Spleen (tissue), 13 donors: ENCODE measurements at places on chromosomes 16 and 17. TPM values are rescaled to one million over a fixed set of nuclear protein-coding genes. Genes with fewer than 3 reads are reported as not detected.

DNA sequence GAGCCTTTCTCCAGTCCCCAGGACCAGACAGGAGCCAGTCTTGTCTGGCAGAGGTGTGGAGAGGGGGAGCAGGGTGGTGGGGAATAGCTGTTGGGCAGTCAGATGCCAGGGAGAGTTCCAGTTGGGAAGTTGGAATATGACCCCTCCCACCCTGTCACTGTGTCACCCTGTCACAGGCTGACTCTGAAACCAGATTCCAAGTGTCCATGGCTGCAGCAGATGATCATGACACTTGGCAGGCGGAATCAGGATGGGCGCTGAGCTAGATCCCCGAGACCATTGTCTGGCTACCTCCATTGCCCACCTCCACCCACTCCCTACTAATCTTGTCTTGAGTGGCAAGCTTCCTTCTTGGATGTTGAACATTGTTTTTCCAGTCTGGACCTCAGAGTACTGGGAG is 9.2 kb upstream of the NFATC3 start:
- peak overlapping the region; percentile 72 for H3K27ac ChIP-seq
- H3K4me1 ChIP-seq: peaks cover 84% of the 10 kb centered on the region
- peaks cover 78% of the 10 kb centered on the region for H3K36me3 ChIP-seq

- H3K27ac ChIP-seq: no peak overlapping the region
- no peaks in the 10 kb centered on the region for H3K27me3 ChIP-seq
- DNase-seq: no peak
- no peak overlapping the region for H3K4me3 ChIP-seq
Observed at GRCh38 chr16:11320170-11320569, 25.1 kb upstream of the RMI2 start.

DNA sequence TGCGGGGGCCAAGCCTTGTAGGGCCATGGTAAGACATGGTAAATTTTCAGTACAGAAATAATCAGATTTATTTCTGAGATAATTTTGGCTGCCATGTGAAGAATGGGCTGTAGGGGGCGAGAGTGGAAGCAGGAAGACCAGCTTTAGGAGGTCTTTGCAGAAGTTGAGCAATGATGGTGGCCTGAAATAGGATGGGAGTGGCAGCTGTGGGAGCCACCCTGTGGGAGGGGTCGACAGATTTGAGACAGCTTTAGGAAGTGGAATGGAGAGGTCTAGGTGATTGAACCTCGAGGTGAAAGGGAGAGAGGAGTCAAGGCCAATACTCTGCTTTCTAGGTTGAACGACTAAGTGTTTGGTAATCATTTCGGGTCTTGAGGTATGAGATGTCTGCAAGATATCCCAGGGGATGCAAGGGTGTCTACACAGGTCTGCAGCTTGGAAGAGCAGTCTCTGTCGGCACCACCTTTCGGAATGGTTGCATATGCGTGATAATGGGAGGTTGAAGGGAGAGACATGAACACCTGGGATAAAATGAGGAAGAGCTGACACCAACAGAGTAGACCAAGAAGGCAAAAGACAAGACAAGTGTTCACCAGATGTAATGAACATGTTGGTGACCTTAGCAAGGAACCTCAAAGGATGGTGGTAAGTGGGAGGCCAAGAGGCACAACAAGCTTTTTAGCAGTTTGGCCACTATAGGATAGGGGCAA is 4.2 kb upstream of the ATXN7L3 start:
- H3K4me1 ChIP-seq: no peaks in the 10 kb centered on the region
- H3K4me3 ChIP-seq: no peak overlapping the region
- H3K36me3 ChIP-seq: peaks cover 25% of the 10 kb centered on the region
- H3K27ac ChIP-seq: peak overlapping the region; percentile 8

Gene TSPOAP1
- 16.7 TPM for total RNA-seq

DNA sequence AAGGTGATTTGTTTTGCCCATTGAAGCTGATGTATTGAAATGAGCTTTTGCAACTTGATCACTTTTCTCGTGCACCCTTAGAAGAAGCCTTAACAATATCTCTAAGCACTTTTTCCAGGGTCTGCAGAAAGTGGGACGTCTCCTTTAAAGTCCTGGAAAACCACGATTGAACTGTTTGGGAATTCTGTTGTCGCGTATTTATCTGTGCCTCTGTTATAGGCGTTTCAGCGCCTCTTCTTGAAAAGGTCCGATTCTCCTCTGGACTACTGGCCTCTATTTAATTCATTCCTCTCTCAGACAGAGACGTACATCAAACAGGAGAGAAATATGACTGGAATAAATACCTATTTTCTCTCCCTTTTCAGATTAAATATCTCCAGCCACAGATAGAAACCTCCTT is 262.4 kb upstream of the PSMD7 start:
- H3K36me3 ChIP-seq: no peaks in the 10 kb centered on the region
- H3K4me3 ChIP-seq: no peak overlapping the region
- H3K4me1 ChIP-seq: no peaks in the 10 kb centered on the region
- no peaks in the 10 kb centered on the region for H3K27me3 ChIP-seq
- DNase-seq: no peak

Gene GAST
- total RNA-seq: not detected

GRCh38 chr16:22641131-22641628 is 130.5 kb downstream of the NPIPB5 start:
- H3K27ac ChIP-seq: no peak overlapping the region
- H3K27me3 ChIP-seq: no peaks in the 10 kb centered on the region
- no peak for DNase-seq
- no peak overlapping the region for H3K4me3 ChIP-seq
- no peaks in the 10 kb centered on the region for H3K36me3 ChIP-seq
- no peaks in the 10 kb centered on the region for H3K4me1 ChIP-seq

GRCh38 chr17:15048381-15048780 is 216.7 kb downstream of the PMP22 start:
- H3K27me3 ChIP-seq: peaks cover 14% of the 10 kb centered on the region
- H3K36me3 ChIP-seq: no peaks in the 10 kb centered on the region
- H3K27ac ChIP-seq: no peak overlapping the region
- H3K4me3 ChIP-seq: no peak overlapping the region
- H3K4me1 ChIP-seq: no peaks in the 10 kb centered on the region
- DNase-seq: no peak

GRCh38 chr16:1435921-1436697 is 5.2 kb downstream of the PERCC1 start:
- H3K27ac ChIP-seq: no peak overlapping the region
- H3K4me1 ChIP-seq: no peaks in the 10 kb centered on the region
- no peaks in the 10 kb centered on the region for H3K27me3 ChIP-seq
- DNase-seq: no peak
- no peaks in the 10 kb centered on the region for H3K36me3 ChIP-seq

GRCh38 chr16:12295395-12295794 is 318.9 kb downstream of the SNX29 start:
- DNase-seq: no peak
- H3K36me3 ChIP-seq: no peaks in the 10 kb centered on the region
- H3K4me3 ChIP-seq: no peak overlapping the region
- no peak overlapping the region for H3K27ac ChIP-seq
- no peaks in the 10 kb centered on the region for H3K27me3 ChIP-seq

Gene KRTAP4-9
- total RNA-seq: not detected

GRCh38 chr17:67636834-67637520 is 80.8 kb upstream of the NOL11 start:
- no peaks in the 10 kb centered on the region for H3K4me1 ChIP-seq
- no peak overlapping the region for H3K27ac ChIP-seq
- no peak overlapping the region for H3K4me3 ChIP-seq

DNA sequence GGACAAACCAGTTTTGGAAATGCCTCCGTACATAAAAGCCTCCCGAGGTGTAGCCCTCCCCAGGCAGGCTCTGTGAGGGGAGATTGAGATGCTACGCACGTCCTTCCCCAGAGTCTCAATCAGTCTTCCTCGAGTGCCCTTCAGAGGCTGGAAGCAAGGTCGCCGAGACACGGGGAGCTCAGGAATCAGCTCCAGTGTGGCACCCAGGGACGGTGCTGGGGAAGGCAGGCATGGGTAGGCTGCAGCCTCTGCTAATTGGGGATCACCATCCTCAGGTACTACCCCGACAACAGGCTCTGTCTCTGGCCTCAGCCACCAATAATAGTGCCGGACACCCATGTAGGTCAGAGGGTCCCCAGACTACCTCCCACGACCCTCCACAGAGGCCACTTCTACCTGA is 28.1 kb upstream of the GSG1L start:
- peak; percentile 67 for DNase-seq
- H3K4me1 ChIP-seq: no peaks in the 10 kb centered on the region
- H3K4me3 ChIP-seq: no peak overlapping the region
- no peak overlapping the region for H3K27ac ChIP-seq
- H3K27me3 ChIP-seq: no peaks in the 10 kb centered on the region

Gene KRT39
- not detected for total RNA-seq

DNA sequence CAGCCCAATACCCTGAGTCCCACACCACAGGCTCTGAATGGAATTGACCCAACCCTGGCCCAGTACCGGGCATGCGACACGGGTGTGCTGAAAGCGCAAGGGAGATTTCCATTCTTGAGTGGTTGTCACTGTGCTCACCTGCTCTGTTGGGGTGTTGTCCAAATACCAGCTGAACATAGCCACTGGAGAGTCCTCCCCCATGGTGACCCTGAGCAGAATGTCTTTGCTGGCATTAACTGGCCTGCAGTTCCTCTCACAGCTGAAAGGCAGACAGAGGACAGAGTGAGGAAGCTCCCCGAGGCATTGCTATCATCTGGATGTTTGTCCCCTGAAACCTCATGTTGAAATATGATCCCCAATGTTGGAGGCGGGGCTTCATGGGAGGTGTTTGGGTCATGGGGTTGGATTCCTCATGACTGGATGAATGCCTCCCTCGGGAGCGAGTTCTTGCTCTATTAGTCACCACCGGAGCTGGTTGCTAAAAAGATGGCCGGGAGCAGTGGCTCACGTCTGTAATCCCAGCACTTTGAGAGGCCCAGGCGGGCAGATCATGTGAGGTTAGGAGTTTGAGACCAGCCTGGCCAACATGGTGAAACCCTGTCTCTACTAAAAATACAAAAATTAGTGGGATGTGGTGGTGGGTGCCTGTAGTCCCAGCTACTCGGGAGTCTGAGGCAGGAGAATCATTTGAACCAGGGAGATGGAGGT is 57.3 kb upstream of the BCO1 start:
- H3K4me1 ChIP-seq: no peaks in the 10 kb centered on the region
- H3K27me3 ChIP-seq: no peaks in the 10 kb centered on the region
- H3K27ac ChIP-seq: no peak overlapping the region
- H3K4me3 ChIP-seq: no peak overlapping the region
- no peak for DNase-seq
- H3K36me3 ChIP-seq: no peaks in the 10 kb centered on the region

Gene RPS6KB1
- 50.0 TPM for total RNA-seq

Gene FKBP10
- total RNA-seq: 21.7 TPM

Gene ENGASE
- total RNA-seq: 123 TPM

GRCh38 chr17:57407287-57408070 is 151.2 kb downstream of the MSI2 start:
- no peaks in the 10 kb centered on the region for H3K36me3 ChIP-seq
- no peaks in the 10 kb centered on the region for H3K27me3 ChIP-seq
- no peak for DNase-seq
- peak overlapping the region; percentile 49 for H3K27ac ChIP-seq
- peaks cover 11% of the 10 kb centered on the region for H3K4me1 ChIP-seq

GRCh38 chr17:4808378-4808767 is 1.4 kb downstream of the PLD2 start:
- no peak overlapping the region for H3K27ac ChIP-seq
- H3K4me1 ChIP-seq: peaks cover 8% of the 10 kb centered on the region
- H3K4me3 ChIP-seq: no peak overlapping the region
- H3K36me3 ChIP-seq: peaks cover 26% of the 10 kb centered on the region
- H3K27me3 ChIP-seq: no peaks in the 10 kb centered on the region

GRCh38 chr16:31333686-31334649 is 21.0 kb upstream of the ITGAX start:
- H3K36me3 ChIP-seq: no peaks in the 10 kb centered on the region
- peaks cover 5% of the 10 kb centered on the region for H3K4me1 ChIP-seq
- no peaks in the 10 kb centered on the region for H3K27me3 ChIP-seq
- no peak for DNase-seq

- H3K4me3 ChIP-seq: no peak overlapping the region
- H3K27me3 ChIP-seq: no peaks in the 10 kb centered on the region
- H3K4me1 ChIP-seq: no peaks in the 10 kb centered on the region
Observed at GRCh38 chr16:13109171-13109570, 207.8 kb downstream of the SHISA9 start.

- H3K27me3 ChIP-seq: no peaks in the 10 kb centered on the region
- H3K36me3 ChIP-seq: peaks cover 23% of the 10 kb centered on the region
- peak overlapping the region; percentile 97 for H3K27ac ChIP-seq
Observed at GRCh38 chr17:47649972-47650524, 329 bp downstream of the KPNB1 start.

Gene CTCF
- total RNA-seq: 47.6 TPM

- H3K27ac ChIP-seq: no peak overlapping the region
- peaks cover 4% of the 10 kb centered on the region for H3K4me1 ChIP-seq
- H3K4me3 ChIP-seq: no peak overlapping the region
Observed at GRCh38 chr17:48522031-48522653, 8.7 kb downstream of the HOXB1 start.

DNA sequence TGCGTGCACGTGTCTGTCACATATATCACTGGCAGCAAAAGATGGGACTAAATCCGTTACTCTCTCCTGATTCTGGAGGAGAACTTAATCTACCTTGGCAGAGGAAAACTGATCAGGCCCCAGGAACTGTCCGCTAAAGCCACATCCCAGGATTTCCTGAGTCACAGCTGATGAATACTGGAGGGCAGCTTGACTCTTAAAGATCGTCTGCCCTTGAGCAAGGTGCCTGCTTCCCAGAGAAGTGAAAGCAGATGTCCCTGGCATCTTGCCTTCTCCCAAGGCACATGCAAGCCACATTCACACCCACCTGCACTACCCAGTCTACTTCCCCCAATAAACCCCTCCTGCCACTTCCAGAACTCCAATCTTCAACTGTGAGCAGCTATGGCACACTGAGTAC is 99.8 kb downstream of the CPPED1 start:
- no peak overlapping the region for H3K4me3 ChIP-seq
- H3K27ac ChIP-seq: no peak overlapping the region
- no peak for DNase-seq
- no peaks in the 10 kb centered on the region for H3K4me1 ChIP-seq

Gene PRAC2
- not detected for total RNA-seq

Gene CYBA
- total RNA-seq: 820 TPM

Gene MYH2
- total RNA-seq: not detected

GRCh38 chr17:20091174-20092029 is 82.2 kb downstream of the SPECC1 start:
- H3K36me3 ChIP-seq: no peaks in the 10 kb centered on the region
- no peaks in the 10 kb centered on the region for H3K4me1 ChIP-seq
- no peak for DNase-seq
- H3K27ac ChIP-seq: peak overlapping the region; percentile 60
- H3K4me3 ChIP-seq: no peak overlapping the region

Gene ELP5
- total RNA-seq: 34.0 TPM

GRCh38 chr17:28738680-28739384 is 5.0 kb upstream of the TRAF4 start:
- no peaks in the 10 kb centered on the region for H3K27me3 ChIP-seq
- H3K4me1 ChIP-seq: peaks cover 62% of the 10 kb centered on the region
- DNase-seq: peak; percentile 83
- H3K36me3 ChIP-seq: no peaks in the 10 kb centered on the region

Gene KRT222
- 3.5 TPM for total RNA-seq

Gene SLC6A2
- not detected for total RNA-seq
